Inflammatory macrophage treated with lipopolysaccharide for 4 hours (primary cell): ENCODE measurements at places on chromosomes 13 and 19.

GRCh38 chr19:38229585-38230073 lies 5.6 kb upstream of the DPF1 start:
- DNase-seq, result peak; percentile 10

DNA sequence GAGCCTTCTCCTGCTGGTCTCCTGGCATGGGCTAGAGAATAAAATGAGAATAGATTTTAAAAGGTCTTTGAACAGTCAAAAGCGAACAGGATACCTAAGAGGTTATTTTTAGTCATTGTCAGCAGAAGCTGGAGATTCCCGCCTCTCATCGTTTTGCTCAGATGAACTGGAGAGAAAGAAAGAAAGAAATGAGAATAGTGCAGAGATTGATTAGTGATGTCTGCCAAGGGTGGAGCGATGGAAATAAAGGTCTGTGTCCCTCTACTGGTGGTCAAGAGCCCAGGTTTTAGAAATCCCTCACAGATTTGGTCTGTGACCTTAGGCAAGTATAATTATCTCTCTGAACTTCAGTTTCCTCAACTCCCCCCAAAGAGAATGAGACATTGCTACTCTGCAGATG lies 5.3 kb downstream of the NCAN start:
- peak; percentile 29 for DNase-seq

DNA sequence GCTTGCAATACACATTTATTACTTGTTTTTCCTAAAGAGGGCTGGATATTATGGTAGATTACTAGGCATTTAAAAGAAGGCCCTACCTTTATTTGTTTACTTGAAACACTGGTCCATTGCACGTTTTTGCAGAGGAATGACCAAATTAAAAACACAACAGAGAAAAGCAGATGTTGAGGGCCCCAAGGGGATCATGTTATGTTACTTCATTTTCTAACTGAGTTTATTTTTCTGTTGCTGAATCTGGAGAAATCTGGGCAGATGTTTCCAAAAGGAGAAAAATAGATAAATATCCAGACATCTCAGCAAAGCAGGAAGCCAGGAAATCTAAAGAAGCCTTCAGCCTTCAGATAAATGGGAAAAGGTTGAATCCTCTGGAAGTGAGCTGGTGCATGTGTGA lies 353.0 kb downstream of the NDFIP2 start:
- DNase-seq, result no peak

DNA sequence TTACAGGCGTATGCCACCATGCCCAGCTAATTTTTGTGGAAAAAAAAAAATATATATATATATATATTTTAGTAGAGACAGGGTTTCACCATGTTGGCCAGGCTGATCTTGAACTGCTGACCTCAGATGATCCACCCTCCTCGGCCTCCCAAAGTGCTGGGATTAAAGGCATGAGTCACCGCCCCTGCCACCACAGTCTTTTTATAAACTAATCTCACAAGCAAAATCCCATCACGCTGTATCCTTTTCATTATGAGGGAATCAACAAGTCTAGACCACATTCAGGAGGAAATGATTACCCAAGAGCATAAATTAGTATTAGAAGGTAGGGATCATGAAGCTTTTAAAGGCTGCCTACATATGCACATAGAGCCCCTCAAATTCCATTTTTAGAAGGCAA lies 210.6 kb upstream of the NBEA start:
- DNase-seq, result no peak

DNA sequence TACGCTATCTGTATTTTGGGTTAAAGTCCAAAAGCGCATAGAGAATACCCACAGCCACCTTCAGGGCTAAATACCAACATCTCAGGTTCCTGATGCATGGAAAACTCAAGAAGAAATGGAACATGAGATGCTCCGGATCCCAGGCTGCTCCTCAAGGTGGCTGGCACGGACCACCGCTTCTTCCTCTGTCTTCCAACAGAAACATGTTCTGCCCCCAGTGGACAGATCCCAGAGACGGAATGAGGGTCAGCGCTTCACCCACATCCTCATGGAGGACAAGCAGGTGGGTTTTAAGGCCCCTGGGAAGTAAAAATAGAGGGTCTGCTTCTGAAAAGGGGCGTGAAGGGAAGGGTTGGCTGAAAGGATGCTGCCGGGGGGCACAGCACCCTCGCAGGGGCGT lies 17.3 kb downstream of the COL4A1 start:
- DNase-seq, result no peak

DNA sequence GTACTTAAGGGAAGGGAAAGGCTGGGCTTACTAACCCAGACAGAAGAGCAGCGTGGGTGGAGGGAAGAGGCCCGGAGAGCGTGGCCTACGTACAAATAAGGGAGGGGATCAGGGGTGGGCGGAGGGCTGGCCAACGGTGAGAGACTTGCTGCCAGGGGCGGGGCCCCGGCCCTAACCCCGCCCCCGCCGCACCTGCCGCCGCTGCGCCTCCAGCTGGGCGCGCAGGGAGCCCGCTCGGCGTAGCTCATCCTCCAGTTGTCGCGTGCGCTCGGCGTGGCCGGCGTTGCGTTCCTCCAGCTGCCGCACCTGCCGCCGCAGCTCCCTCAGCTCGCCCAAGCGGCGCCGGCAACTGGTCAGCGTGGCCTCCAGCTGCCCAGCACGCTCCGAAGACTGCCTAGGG lies 5.7 kb downstream of the HOOK2 start:
- no peak for DNase-seq

DNA sequence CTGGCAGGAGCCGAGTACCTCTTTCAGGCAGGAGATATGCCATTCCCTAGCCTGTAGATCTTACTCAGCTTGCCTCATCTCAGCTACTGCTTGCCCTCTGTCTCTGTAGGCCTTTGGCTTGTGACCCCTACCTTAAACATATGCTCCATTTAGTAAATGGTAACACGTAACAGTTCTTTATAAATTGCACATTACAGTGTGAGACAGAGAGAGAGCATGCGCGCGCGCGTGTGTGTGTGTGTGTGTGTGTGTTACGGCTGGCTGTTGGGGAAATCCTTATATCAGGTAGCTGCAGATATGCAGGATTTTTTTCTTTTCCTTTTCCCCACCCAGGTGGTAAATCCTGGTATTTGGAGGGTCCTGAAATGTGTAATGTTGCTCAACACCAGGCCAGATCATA lies 4.2 kb downstream of the SPINT2 start:
- DNase-seq, result no peak

- no peak for DNase-seq
Observed at GRCh38 chr13:27472941-27473340, 22.6 kb upstream of the MTIF3 start.

- DNase-seq, result no peak
Observed at GRCh38 chr19:18612051-18612771, 459 bp upstream of the TMEM59L start.

DNA sequence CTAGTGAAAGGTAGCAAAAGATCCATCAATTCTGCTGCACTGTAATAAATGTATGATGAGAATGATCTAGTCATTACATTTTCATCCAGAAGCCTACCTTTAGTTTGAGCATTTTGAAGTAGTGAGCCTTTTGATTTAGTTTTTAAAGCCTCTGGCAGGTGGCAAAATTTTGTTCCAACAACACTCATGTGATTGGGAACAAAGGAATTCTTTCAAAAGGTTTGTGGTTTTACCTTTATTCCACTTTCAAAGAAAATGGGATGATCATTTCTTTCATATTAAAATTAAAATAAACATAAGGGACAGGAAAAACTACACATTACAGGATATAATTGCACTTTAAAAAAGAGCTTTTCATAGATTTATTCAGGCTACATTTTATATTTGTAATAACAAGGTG lies 260.2 kb downstream of the DACH1 start:
- no peak for DNase-seq

- DNase-seq, result no peak
Observed at GRCh38 chr13:22427783-22428182, 753.0 kb upstream of the SGCG start.

GRCh38 chr13:101535192-101535746 lies 82.8 kb downstream of the ITGBL1 start:
- DNase-seq, result no peak

DNA sequence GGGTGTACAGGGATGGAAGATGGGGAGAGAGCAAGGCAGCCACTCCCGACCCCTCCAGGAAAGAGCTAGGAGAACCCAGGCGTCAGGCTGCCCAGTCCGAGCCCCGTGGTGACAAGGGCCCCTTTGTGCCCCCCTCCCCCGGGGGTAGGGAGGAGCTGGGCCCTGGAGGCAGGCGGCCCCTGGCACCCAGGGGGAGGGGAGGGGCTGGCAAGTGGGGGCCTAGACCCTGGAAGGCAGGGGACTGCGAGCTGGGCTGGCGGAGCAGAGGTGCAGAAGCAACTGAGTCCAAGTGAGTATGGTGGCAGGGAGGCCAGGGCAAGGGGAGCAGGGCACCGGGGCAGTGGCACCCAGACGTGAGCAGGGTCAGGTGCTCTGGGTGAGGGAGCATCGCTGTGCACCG lies at the start of gene MAG:
Gene MAG, plus strand, starts transcription at position 246 of the 400 bp plus-strand sequence. CDS start 3,248 bp downstream, outside the sequence.
- no peak for DNase-seq

- no peak for DNase-seq
Observed at GRCh38 chr13:74669149-74669548, 534.9 kb upstream of the KLF12 start.

DNA sequence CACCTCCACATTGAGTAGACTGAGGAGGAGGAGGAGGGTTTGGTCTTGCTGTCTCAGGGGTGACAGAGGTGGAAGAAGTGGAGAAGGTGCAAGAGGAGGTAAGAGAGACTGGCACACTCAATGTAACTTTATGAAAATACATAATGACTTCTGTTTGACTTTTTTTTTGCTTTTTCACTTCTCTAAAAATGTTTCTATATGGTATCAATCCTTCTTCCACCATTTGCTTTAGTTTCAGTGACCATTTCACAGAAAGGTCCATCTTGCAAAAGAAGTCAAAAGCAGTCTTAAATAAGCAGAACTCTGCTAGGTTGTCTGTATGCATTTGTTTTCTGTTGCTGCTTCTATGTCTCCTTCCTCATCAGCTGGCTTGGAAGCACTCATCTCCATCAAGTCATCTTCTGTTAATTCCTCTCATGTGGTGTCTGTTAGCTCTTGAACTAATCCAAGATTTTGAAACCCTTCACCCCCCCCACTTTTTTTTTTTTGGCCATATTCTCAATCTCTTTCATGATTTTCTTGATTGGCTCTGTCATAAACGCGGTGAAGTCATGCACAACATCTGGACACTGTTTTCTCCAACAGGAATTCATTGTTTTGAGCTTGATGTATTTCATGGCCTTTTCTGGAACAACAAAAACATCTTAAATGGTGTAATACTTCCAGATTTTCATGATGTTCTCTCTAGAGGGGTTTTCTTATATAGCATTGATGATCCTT lies 80.8 kb downstream of the KL start:
- peak; percentile 16 for DNase-seq

DNA sequence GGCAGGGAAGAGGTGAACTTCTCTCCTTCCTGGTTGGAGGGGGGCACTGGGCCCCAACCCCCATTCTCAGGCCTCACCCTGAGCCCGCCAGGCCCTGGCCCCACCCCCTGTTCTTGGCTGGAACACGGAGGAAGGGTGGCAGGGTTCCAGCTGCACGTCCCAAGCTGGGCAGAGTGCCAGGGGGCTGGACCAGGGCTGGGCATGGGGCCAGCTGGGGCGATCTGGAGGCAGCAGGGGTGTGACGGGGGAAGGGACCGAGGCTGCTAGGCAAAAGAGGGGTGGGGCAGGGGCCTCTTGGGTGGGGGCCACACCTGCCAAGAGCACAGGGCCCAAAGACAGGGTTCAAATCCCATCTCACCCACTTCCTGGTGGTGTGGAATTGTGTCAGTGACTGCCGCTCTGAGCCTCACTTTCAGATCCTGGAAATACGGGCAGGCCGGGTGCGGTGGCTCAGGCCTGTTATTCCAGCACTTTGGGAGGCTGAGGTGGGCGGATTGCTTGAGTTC lies 2.2 kb downstream of the HIF3A start:
- no peak for DNase-seq

GRCh38 chr19:37593996-37594303 lies 642 bp downstream of the ZNF571 start:
- no peak for DNase-seq

DNA sequence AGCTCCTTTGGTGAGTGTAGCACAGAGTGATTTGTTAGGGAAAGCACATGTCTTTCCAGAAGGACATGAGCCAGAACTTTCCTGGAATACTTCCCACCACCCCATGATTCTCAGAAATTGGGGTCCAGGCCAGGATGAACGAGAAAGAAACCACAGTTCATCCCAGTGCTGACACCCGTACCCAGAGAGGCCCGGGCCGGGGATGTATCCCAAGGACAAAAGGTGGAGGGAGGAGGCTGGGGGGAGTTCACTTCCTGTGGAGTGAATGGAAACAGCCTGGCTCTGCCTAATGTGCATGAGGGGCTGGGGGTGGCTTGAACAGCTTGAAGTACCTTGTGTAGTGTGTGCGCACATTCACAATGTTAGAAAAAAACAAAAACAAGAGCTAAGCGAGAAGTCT lies 47.5 kb downstream of the CDADC1 start:
- no peak for DNase-seq

DNA sequence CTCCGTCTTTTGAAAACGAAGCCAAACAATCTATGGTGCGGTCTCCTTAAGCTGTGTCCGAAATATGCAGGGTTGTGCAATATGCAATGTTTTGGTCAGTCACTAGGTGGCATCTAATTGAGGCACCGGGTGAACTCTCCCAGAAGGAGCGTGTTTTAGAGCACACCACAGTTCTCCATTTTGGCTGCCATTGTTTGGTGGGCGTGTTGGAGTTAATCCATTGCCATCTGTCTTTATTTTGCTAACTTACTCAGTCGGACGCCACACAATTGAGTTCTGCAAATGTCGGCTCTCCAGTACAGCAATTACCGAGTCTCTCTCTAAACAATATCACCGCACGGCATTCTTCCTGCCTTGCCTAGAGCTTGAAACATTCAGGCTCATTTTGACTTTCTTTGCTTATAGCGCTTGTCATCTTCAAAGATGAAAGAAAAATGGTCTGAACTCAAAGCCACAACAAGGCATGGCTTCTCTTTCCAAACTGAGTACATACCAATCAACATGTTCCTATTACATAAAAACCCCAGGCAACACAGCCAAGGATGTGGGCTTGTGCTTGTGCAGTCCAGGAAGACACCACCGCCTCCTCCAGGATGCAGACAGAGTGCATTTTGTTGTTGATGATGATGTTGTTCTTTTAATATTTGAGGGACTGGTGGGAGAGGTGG lies 182.0 kb upstream of the SERP2 start:
- peak; percentile 58 for DNase-seq

GRCh38 chr13:24505256-24505655 lies 7.3 kb downstream of the PARP4 start:
- DNase-seq, result peak; percentile 37
